HCEC 1CT (cell line): ENCODE measurements at places on chromosomes 7 and 10.

DNA sequence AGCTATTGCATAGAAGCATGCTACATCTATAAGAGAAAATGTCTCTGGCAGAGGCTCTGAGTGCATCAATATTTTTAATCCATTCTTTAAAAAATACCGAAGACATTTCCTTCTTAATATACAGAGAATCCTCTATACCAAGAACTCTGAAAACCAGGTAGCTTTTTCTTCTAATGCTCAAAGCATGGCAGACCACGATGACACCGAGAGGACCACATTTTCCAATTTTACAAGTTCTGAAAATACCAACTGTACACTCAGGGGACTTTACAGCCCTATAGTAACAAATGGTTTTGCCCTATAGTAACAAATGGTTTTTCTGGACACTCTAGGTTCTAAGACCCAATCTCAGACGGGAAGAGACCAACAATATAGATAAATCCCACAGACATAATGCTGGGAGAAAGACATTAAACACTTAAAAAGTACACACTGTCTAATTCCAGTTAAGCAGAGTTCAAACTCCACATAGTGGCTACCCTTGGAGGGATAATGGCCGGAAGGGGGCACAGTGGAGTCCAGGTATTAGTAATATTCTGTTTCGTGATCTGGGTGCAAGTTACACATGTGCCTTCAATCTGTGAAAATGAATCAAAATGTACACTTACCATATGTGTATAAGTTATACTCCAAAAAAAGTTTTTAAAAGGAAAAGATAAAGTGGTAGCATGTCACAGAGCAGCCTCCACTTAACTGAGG, 26.2 kb downstream of the CCDC6 start:
- DNase-seq, result no peak

DNA sequence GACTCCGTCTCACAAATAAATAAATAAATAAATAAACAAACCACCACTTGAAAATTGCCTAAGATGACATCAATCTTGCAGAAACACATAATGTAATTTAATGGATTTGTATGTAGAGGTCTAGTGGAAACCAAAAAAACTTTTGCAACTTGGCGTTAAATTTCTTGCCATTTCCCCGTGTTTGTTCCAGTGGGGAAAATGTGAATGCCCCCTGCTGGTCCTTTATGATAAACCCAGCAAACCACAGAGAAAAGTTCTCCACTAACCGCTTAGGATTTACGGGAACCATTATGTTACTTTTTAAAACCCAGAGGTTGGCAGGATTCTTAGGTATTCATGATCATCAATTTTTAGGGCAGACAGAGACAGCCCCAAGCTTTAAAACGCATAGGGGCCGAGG, 32.5 kb downstream of the LAMB4 start:
- no peak for DNase-seq

DNA sequence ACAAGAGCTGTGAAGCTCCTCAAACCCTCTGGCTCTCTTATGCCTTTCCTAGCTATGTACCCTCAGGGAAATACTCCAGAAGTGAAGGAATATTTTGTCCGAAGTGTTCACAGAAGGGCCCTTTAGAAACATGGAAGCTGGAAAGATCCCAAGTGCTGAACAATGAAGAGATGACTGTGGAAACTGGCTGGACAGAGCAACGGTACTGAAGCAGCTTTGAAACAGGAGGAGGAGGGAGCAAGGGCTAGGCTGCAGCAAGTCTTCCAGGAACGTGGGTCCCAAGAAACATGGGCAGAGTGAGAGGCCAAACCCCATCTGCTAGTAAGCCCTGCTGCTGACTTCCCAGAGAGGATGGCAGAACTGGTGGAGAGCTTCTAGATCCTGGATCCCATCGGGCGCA, 3.0 kb upstream of the PSAP start:
- no peak for DNase-seq

- DNase-seq, result no peak
Measured at GRCh38 chr10:125513429-125514182, 169.4 kb downstream of the TEX36 start.

DNA sequence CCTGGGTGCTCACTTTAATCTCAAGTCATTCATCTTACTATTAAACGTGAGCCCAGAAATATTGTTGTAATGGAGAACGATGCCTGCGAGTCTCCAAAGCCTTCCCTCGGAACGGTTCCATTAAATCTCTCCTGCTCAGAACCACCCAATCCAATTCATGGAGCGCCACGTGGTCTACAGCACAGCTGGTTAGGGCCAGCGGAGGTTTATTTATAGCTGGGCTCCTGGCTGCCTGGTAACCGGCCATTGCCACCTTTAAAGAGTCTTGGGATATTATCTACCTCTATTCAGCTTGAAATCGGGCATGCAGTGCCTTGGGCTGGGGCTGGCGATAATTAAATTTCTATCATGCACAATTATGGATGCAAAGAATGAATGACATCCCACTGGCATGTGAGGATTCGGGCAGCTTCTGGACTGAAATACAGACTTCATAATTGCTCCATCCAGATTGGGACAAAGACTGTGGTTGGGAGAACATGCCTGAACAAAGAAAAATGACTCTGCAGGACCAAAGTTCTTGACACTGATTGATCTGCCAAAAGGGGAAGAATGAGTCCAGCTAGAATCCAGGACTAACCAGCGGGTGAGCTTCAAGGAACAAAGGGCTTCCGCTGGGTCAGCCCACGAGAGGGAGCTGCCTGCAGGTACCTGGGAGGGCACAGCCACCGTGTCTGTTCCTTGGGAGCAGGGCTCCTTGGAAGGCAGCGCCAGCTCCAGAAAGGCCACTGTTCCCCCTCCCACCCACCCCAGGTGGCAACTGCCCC, 7.3 kb downstream of the FAM20C start:
- no peak for DNase-seq

- peak; percentile 99 for DNase-seq
Measured at GRCh38 chr10:110398419-110399105, 93.8 kb upstream of the SMNDC1 start.

GRCh38 chr10:11178606-11179515, 161.2 kb downstream of the CELF2 start:
- peak; percentile 16 for DNase-seq

- no peak for DNase-seq
Measured at GRCh38 chr7:96126382-96126781, 195.5 kb downstream of the SLC25A13 start.

GRCh38 chr7:19030281-19030680, 87.2 kb downstream of the TWIST1 start:
- DNase-seq, result peak; percentile 19

GRCh38 chr7:79272066-79272669, 181.3 kb downstream of the MAGI2 start:
- peak; percentile 61 for DNase-seq

- DNase-seq, result no peak
Measured at GRCh38 chr10:5443429-5443828, 31.1 kb downstream of the NET1 start.

DNA sequence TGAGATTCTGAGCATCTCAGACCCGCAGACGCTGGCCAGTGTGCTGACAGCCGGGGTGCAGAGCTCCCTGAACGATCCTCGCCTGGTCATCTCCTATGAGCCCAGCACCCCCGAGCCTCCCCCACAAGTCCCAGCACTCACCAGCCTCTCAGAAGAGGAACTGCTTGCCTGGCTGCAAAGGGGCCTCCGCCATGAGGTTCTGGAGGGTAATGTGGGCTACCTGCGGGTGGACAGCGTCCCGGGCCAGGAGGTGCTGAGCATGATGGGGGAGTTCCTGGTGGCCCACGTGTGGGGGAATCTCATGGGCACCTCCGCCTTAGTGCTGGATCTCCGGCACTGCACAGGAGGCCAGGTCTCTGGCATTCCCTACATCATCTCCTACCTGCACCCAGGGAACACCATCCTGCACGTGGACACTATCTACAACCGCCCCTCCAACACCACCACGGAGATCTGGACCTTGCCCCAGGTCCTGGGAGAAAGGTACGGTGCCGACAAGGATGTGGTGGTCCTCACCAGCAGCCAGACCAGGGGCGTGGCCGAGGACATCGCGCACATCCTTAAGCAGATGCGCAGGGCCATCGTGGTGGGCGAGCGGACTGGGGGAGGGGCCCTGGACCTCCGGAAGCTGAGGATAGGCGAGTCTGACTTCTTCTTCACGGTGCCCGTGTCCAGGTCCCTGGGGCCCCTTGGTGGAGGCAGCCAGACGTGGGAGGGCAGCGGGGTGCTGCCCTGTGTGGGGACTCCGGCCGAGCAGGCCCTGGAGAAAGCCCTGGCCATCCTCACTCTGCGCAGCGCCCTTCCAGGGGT, 703 bp downstream of the RBP3 start:
- DNase-seq, result no peak

GRCh38 chr7:158280448-158281144, 307.0 kb downstream of the PTPRN2 start:
- no peak for DNase-seq

- DNase-seq, result peak; percentile 27
Measured at GRCh38 chr7:23474829-23475575, 4.7 kb upstream of the IGF2BP3 start.

- DNase-seq, result peak; percentile 77
Measured at GRCh38 chr7:48213226-48213625, 42.0 kb downstream of the ABCA13 start.

DNA sequence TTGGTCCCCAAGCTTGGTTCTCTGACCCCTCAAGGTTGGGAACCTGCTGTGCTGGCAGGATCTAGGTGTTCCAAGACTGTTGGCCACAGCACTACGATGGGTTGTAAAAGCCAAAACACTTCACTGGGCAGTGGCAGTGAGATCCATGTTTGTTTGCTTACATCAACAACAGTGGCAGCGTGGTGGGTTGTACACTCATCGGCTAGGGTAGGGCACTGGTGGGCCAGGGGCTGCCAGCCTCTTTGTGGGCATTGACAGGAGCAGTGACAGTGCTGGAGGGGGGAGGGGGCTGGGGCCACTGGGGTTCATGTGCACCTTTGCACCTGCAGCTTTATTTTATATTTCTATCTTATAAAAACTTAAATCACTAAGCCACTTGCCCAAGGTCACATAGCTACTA, 126.7 kb upstream of the ZWINT start:
- no peak for DNase-seq

DNA sequence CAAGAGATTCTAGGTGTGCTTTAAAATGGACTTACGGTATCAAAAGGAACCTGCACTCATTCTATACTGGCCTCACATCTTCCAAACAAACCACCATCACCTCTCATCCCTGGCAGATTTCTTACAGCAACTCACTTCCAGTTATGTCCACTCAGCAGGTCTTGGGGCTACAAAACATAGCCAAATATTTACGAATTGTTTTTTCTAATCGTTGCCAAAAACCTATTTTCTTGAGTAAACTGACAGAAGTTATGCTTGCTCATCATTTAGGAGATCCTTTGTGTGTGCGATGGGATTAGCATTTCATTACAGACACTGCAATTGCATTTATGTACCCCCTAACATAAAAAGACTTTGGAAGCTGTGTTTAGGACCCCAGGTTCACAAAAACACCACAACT, 2.7 kb downstream of the KCNMA1 start:
- no peak for DNase-seq

DNA sequence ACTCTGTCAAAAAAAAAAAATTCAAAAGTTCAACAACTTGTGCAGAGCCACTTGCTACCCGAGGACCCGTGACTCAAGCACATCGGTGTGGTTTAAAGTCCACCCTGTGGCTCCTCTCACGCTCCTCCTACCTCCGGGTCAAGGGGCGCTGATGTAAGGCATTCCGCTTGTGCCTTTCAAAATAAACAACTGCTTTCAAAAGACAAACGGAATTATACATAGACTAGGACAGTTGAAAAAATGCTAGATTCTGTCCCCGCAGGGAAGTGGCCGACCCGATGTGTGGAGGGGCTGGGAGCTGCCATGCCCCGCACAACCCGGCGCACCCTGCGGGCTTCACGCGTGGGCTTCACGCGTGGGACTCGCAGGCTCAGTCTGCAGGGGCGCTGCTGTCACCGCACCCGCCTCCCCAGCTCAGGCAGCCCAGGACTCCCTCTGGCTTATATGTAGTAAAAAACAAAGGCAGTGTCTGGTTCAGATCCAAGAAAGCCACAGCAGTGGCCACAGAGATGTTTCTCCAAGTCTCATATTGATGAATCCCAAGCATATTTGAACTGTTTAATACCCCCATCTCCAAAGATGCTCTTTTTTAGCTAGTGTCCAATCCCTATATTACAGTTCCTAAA, 239.7 kb upstream of the INHBA start:
- DNase-seq, result peak; percentile 86

DNA sequence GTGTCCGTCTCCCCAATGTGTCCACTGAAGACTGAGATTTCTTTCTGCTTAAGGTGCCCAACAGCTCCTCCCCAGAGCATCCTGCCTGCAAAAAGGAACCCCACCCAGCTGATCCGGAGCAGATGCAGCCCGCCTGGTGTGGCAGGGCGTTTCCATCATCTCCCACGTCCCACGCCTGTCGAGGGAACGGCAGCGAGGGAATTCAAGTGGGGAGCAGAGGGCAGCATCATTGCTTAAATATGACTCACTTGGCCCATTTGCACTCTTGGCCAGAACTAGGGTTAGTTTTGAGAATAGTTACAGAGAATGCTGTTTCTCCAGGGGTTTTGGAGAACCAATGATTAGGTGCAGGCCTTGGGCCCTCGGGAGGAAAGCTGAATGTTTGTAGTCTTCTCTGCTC, 20.8 kb downstream of the VWA2 start:
- no peak for DNase-seq

- peak; percentile 53 for DNase-seq
Measured at GRCh38 chr10:93080350-93081046, 6.8 kb downstream of the CYP26A1 start.

DNA sequence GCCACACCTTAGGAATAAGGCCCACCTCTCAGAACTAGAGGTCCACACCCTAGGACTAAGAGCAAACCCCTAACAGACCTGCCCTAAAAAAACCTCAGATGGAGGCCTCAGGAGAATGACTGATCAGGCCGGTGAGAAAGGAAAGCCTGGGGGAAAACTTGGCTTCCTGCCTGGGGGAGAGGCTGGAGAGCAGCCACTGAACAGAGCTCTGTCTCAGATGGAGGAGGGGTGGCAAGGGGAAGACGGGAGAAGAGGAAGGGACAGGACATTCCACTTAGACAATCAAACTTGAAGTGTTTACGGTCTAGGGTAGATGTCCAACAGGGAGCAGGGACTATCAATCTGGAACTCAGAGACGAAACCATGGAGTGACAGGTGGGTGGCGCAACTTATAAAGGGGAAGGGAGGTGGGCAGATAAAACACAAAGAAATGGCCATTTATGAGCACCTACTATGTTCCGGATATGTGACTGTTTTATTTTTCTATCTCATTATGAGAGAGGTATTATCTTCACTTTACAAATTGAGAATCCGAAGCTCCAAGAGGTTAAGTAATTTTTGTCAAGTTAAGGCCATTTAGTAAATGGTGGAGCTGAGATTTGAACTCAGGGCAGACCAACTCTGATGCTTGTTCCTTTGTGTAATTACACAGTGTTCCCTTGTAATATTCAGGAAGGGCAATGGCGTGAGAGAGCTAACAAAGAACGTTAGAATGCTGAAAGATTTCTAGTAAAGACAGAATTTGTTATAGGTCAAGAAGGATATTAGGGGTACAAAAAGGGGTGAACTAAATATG, 82.6 kb downstream of the DNMBP start:
- DNase-seq, result peak; percentile 39

GRCh38 chr7:155352076-155352752, 54.5 kb downstream of the INSIG1 start:
- no peak for DNase-seq

DNA sequence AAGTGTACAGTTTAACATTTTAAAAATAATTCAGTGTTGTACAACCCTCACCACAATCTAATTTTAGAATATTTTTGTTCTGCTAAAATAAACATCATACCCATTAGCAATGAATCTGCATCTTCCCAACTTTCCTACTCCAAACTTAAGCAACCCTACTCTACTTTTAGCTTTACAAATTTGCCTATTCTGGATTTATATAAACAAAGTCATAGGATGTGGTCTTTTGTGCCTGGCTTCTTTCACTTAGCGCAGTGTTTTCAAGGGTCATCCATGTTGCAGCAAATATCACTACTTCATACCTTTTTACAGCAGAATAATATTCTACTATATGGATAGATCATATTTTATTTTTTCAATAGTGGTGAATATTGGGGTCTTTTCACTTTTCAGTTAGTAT, 18.9 kb downstream of the CALML3 start:
- peak; percentile 44 for DNase-seq
